NCI-H345 (cell line): ENCODE measurements at places on chromosomes 6 and 20.

- DNase-seq = no peak
These were observed 126.9 kb downstream of the KCNQ5 start for GRCh38 chr6:72748759-72749158.

DNA sequence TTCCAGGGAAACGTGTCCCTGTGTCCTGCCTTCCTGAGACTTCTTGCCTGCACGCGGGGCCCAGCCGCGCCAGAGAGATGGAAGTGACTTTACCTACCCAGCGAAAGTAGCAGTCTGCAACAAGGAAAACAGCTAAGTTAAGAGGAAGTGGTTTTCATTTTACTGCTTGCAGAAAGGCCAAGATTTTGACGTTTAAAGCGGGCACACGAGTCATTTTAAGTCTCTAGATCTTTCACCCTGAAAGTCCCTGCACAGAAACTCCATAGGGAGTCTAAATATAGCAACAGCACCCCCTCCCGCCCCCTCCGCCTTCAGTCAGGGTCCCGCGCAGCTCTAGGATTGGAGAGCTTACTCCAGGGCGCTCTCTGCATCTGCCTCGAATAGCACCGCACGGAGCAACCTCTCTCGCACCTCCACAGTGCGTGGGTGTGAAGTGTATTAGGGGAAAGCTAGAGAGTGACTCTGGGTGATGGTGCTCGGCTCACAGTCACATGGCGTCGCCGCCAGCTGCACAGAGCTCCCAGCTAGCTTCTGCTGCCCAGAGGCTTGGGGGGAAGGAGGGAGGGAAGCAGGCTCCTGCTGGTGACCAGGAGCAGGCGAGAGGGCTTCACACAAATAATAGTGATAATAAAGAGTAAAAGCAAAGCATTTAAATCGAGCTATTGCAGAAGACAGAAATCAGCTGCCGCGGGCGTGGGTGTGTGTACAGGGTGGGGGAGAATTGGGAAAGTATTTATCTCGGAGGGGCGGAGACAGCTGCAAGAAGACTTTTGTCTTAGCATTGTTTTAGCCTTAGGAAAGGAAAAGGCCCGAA lies 1.8 kb upstream of the KCNQ5 start:
- DNase-seq = no peak

DNA sequence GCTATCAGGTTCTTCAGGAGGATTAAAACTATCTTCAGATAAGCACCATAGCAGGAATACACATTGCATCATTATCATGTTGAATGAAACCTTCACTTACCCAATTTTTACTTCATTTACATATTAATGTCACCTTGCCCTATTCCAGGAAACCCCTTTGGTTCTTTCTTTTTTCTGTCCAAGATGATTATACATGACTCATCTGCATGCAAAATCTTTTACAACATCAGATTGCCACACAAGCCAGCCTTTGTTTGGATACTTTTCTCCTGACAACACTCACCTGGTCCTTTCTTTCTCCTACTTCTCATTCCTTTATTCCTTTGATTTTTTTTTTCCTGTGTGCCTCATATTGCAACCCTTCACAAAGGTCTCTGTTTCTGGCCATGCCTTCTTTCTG lies 200.5 kb upstream of the POU3F2 start:
- DNase-seq = no peak

GRCh38 chr6:56005426-56005825 lies 130.0 kb upstream of the BMP5 start:
- DNase-seq = no peak

- no peak for DNase-seq
These were observed 245.2 kb downstream of the HAO1 start for GRCh38 chr20:7695051-7695495.

GRCh38 chr6:11492464-11493290 lies 44.9 kb upstream of the TMEM170B start:
- no peak for DNase-seq

DNA sequence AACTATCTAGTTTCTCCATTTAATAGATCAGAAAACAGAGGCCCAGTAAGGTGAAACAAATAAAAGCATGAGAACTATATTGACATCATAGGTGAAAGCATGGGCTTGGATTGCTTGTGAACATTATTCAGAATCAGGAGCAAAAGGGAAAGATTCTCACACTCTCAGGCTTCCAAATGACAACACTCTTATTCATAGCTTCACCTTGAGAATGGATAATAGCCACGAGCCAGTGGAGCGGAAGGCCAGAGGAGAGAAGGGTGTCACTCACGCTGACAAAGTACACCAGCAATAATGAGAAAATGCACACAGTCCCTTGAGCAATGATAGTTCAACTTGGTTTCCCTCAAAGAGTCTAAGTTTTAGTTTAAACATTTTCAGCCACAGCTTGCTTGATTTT lies 339.0 kb downstream of the TPBG start:
- DNase-seq = no peak

- DNase-seq = no peak
These were observed 209.0 kb downstream of the THBS2 start for GRCh38 chr6:169044381-169045230.

DNA sequence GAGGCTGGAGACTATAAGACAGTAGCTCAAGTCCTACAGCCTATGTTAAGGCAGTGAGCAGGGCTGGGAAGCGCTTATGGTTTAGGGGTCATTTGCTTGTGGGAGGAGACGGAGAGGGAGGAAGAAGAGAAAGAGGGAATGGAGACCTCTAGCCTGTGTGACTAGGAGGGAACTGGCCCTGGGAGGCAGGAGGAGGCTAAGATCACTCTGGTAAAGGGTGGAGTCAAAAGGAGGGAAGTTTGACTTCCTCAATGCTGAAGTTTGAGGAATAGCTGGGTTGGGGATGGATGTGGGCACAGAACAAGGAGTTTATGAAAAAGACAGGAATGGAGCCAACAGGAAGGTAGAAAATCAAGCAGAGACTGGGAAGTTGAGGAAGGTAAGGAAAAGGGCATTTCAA lies 6.4 kb upstream of the BACH2 start:
- DNase-seq = no peak

DNA sequence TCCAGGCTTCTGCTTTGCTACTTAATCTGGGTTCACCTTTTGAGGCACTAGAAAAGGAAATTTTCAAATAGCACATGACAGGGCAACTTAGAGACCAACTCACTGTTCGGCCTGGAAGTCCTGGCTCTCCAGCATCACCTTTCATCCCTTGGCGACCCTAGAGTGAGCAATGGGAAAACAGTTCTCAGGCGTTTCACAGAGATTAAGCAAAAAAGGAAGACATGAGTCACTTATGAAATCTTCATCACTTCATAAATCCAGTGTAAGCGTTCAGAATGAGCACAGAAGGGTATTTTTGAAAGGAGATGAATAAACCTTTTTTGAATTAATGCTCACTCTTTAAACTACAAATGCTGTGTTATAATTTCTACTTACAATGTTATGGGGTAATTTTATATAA lies 104.0 kb downstream of the COL12A1 start:
- DNase-seq = no peak

DNA sequence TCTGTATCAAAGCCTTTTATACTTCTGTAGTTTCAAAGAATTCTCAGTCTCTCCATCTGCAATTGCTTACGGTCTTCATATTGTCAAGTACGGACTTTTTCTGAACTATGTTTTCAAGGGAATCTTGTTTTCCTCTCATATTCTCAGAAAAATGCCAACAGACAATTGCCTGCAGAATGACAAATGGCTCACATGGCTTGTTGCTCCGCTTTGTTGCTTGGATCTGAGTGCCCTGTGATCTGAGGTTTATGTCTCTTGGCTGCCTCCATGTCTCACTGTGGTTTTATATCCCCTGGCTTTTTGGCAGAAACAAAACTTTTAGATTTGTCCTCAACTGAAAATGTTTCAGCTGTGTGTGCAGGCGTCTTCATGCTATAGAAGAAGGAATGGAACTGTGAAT lies 285.4 kb upstream of the CHD6 start:
- no peak for DNase-seq

DNA sequence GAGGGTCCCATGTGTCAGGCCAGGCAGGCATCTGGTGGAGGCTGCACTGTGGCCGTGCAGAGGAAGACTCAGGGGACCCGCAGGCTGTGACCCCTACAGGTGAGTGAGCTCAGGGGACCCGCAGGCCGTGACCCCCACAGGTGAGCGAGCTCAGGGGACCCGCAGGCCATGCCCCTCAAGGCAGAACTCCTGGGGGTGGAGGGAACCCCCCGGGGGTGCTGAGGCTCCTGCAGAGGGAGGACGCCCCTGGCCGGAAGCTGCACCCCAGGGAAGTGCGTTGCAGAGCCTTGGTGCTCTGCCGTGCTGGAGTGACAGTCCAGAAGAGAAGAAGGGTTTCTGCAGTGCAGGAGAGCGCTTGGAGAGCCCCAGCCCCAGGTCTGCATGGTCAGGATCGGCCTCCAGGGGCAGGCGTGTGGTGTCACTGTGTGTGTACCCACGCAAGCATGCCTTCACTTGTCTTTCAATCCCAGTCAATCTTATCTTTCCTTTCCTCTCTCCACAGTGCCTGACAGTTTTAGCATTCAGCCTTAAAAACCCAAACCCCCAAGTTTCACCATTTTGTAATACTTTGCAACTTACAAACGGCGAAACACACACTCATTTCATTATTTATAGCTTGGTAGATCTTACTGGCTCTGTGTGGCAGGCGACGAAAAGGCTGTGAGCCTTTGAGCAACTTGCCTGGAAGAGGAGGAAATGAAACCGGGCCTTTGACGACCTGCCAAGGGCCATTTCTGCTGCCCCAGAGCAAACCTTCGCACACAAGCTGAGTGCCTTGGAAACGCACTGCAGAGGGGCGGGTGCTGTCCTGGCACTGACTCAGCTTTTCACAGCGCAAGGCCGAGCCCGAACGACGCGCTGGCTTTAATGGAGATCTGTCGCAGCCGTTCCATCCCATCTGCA lies 101.4 kb upstream of the AGPAT4 start:
- peak; percentile 38 for DNase-seq
